GM10248 (cell line): ENCODE measurements at places on chromosomes 16 and 17.

- no peak for DNase-seq
Observed at GRCh38 chr17:40448213-40448638, 5.0 kb downstream of the IGFBP4 start.

- DNase-seq = no peak
Observed at GRCh38 chr16:50351116-50351515, 17.7 kb downstream of the BRD7 start.

DNA sequence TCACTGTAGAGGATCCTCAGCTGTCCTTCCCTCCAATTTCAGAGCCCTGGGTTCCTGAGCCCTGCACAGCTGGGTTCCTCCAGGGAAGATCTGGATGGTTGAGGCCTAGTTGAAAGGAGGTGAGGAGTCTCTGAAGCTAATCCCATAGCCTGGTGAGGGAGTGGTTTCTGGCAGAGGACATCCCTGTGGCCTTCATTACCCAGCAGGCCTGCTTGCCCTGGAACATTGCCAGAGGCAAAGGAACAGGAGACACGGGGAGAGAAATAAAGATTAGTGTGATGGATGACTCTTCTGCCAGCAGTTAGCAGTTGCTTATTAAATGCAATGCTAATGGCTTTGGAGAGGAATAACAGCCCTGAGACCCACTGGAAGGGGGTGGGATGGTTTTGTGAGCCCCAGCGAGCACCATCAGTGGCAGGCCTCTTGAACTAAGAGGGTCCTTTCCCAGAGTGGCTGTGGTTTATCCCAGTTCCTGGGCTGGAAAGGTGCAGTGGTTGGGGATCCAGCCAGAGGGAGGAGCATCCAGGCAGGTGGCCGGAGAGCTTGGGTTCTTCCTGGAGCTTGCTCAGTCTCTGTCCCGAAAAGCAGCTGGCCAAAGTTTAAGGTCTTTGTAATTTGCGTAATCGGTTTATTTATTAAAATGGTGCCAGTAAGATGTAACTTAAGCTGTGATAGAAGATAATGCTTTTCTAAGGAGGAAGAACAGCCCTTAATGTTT is 209.7 kb downstream of the CCDC182 start:
- no peak for DNase-seq

DNA sequence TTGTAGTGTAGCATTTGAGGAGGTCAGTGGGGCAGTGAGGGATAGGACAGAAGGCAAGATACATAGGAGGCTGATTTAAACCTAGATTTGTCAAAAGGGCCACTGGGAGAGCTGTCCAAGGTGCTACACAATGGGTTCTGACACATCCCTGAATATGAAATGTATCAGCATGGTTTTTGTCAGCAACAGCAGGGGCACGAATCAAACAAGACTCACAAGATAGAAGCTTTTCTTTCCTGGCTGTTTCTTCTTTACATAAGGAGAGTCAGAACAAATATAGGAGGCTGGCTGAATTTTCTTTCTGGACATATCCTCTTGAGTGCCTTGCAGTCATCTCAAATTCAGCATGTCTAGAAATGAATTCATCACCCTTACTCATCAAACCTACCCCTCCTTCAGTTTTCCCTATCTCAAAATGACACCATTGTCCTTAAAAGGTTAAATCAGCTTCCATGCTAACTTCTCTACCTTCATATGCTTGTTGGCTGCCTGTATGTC is 130.5 kb downstream of the NPIPB5 start:
- DNase-seq = no peak
